ENCODE measurements at places on chromosomes 5 and 9.

DNA sequence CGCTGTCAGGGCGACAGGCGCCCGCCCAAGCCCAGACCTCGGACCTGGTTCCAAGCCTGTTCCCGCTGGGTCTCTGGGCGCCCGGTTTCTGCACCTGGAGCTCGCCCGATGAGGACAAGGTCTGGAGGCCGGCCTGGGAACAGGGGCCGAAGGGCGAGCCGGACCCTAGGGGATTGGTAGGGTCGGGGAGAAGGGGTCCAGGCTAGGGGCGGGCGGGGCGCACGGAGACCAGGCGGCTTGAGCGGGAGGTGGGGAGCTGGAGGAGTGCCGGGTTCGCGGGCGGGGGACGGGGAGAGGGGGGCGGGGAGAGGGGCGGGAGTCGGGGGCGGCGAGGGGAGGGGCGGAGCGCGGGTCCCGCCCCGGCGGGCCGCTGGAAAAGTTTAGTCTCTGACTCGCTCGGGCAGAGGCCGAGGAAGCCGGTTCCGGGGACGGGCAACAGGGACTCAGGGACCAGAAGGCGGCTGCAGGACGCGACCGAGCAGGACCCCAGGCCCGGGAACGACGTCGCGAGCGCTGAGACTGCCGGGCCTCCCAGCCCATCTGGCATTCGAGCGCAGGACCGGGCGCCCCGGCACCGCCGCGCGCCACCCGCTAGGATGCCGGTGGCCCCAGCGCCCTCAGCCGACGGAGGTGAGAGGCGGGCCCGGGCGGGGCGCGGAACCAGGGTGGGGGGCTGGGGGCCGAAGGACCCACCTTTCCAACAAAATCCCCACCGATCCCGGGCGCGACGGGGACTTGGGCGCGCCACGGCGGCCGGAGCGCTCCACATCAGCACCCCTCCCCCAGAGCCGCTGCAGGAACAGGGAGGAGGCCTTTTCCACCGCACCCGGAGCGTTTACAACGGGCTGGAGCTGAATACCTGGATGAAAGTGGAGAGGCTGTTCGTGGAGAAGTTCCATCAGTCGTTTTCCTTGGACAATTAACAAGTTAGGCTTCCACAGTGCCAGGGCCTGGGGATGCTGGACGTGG is at the start of gene S1PR3:
TSS of gene S1PR3 (plus strand) at position 403 of the 969 bp plus-strand sequence. CDS start 9,733 bp downstream, outside the sequence.
- DNase-seq: peak; percentile 85

GRCh38 chr9:75378926-75379325 is 290.6 kb downstream of the OSTF1 start:
- DNase-seq: no peak

- peak; percentile 43 for DNase-seq
These were observed 52.9 kb downstream of the GDNF start for GRCh38 chr5:37786862-37787519.

GRCh38 chr9:121790841-121791240 is 139.4 kb downstream of the DAB2IP start:
- DNase-seq: no peak

DNA sequence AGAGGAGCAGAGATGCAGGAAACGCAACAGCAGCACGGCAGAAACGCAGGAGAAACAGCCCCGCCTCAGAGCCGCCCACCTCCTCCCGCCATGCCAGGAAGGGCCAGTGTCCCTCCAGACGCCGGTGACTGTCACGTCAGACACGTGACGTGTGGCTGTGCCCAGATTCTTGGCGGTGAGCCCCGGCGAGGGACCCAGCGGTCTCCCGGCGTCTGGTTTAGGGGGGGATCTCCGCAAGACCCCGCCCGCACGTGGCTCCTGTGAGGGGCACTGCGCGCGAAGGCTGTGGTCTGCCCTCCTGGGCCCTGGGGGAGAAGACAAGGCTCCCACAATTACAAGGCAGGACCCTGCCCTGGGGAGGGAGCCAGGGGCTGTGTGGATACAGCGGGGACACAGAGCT is 2.4 kb upstream of the LCN8 start:
- DNase-seq: no peak

GRCh38 chr5:72465066-72465465 is 42.1 kb downstream of the ZNF366 start:
- DNase-seq: no peak

DNA sequence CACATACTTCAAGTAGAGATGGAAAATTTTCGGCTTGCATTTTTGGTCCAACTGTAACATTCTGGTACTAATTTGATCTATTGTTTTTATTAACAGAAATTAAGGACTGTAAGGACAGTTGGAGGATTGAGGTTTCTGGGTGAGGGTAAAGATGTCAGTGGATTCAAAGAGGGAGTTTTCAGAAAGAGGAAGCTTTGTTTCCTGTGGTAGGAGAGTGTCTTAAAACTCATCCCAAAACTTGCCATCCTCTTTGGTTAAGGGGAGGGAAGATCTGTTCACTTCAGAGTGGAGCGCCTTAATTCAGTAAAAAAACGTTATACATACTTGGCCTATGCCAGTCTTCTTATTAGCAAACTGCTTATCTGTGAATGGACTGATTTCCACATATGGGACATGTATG is 13.8 kb downstream of the CNTRL start:
- DNase-seq: no peak

- DNase-seq: no peak
These were observed 45.9 kb downstream of the FREM1 start for GRCh38 chr9:14864309-14864708.

GRCh38 chr5:109880907-109881685 is 191.4 kb downstream of the MAN2A1 start:
- DNase-seq: no peak

GRCh38 chr9:118290116-118290515 is 585.9 kb downstream of the TLR4 start:
- no peak for DNase-seq

DNA sequence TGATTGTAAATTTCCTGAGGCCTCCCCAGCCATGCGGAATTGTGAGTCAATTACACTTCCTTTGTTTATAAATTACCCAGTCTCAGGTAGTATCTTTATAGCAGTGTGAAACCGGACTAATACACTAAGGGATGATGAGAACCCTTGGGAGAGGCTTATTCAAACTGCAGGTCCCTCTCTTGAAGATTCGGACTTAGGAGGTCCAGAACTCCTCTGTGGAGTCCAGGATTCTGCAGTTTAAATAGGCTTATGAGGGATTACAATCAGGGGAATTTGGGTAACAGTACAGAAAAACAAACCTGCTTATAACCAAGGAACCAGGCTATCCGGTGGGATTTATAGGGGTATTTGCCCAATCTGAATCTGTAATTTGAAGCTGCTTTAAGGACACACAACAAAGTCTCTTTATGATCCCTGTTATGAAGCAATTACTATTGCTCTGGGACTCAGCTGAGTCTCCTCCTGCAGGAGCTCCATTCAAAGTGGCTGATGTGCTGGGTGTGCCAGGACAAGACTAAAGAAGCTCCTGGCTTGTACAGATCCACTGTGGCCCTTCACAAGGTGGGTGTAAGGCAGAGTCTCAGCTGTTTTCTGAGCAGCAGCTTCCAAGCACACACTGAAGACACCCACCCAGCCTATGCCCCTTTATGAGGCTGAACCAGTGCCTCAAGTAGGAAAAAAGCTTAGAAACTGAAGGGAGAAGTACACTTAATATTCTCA is 41.8 kb upstream of the LHFPL2 start:
- no peak for DNase-seq

DNA sequence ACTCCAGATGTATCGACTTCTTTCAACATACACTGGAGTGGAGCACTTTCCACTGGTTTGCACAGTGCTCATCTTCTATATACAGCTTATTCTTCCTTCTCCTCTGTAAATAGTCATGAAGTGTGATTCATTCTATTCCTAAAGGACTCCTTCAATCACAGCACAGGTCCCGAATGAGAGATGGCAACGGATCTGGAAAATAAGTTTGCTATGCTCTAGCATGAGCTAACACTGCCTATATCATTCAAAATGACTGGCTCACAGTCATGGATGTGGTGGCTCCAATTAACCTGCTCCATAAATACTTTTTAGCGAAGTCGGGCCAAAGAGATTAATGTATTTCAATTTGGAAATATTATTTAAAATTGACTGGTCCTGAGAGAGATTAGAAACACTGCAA is 272.1 kb upstream of the CDH6 start:
- DNase-seq: no peak

GRCh38 chr9:100933656-100934055 is 94.9 kb upstream of the PLPPR1 start:
- no peak for DNase-seq

DNA sequence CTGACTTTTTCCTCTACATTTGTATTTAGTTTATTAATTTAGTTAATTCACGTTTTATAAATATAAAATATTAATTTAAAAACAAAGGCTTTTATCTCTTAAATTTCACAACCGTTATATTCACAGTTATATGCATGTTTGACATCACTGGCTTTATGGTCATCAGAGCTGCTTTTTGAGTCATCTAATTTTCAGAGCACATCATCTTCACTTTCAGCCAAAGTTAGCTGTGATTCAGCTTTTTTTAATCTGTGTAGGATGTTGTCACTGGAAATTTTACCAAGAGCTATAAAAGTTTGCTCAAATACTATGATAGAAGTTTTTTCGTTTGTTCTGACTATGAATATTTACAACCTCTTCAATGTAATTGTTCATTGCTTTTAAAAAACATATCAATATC is 12.4 kb downstream of the CDC37L1 start:
- DNase-seq: no peak

GRCh38 chr5:15020736-15021135 is 149.2 kb upstream of the ANKH start:
- no peak for DNase-seq

DNA sequence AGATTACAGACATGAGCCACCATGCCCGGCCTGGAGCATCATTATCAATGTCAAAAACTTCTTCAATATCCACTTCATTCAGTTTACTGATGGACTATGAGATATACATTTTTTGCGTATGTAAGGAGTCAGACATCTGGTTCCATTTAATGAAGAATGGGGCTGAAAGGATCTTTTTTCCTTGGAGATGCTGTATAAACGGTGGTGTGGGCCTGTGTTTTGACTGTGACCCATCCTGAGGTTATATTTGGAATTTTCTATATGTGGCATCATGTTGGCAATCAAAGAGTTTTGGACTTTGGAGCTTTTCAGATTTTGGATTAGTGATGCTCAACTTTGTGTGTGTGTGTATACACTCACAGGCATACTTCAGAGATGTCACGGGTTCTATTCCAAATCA is 85.7 kb upstream of the FBXL17 start:
- DNase-seq: no peak

- no peak for DNase-seq
These were observed 2.1 kb downstream of the REEP5 start for GRCh38 chr5:112919972-112920371.

- no peak for DNase-seq
These were observed 1.4 kb downstream of the ZNF622 start for GRCh38 chr5:16464231-16464630.

DNA sequence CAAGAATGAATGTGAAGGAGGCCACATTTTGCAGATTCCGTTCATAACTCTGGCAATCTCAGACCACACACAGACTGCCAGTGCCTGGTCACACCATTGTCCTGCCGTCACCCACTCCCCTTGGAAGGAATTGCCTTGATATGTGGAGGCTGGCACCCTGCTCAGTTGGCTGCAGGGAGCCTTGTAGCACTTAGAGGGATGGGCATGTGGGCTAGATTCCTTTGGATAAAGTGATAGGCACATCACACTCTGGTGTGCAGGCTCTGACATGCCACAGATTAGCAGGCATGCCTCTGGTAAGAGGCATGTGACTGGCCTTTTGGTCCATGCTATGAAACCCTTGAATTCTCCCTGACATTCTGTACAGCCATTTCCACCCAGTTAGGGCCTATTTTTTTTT is 254.6 kb upstream of the PIK3R1 start:
- DNase-seq: no peak

DNA sequence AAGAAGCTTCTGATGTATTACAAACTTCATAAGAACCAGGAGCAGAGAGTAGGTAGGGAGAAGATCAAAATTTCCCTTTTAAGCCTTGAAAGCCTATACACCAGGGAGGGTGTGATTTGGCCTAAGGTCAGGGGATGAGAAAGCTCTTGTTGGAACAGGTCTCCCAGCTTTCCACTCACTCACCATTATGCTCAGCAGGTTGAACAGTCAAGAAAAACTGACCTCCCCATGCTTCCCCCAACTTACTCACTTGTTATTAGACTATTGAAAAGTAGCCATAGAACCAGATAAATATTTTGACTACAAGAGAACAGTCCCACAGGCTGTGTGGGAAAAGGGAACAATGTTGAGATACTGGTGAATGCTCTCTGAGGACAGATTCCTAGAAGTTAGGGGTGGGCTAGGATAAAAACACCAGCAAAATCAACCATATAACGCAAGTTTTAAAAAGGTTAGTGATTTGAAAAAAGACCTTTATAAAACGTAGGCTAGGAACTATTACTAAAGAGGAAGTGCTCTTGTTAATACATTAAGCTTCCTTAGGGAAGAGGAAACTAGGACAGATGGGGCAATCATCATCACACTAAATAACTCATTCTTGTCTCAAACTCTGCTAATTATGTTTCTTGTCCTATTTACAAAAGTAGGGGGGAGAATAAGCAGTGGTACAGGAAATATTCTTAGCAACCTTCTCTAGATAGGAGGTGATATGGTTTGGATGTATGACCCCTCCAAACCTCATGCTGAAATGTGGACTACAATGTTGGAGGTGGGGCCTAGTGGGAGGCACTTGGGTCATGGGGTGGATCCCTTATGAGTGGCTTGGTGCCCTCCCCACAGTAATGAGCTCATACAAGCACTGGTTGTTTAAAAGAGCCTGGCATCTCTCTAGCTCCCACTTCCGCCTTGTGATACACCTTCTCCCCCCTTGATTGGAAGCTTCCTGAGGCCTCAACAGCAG is 31.0 kb downstream of the PCDHGC5 start:
- DNase-seq: no peak

GRCh38 chr9:120694559-120694958 is 19.7 kb downstream of the MEGF9 start:
- no peak for DNase-seq

- DNase-seq: no peak
These were observed 49.0 kb upstream of the CKMT2 start for GRCh38 chr5:81183811-81184748.

GRCh38 chr5:133372293-133372937 is 239.9 kb downstream of the FSTL4 start:
- DNase-seq: no peak

DNA sequence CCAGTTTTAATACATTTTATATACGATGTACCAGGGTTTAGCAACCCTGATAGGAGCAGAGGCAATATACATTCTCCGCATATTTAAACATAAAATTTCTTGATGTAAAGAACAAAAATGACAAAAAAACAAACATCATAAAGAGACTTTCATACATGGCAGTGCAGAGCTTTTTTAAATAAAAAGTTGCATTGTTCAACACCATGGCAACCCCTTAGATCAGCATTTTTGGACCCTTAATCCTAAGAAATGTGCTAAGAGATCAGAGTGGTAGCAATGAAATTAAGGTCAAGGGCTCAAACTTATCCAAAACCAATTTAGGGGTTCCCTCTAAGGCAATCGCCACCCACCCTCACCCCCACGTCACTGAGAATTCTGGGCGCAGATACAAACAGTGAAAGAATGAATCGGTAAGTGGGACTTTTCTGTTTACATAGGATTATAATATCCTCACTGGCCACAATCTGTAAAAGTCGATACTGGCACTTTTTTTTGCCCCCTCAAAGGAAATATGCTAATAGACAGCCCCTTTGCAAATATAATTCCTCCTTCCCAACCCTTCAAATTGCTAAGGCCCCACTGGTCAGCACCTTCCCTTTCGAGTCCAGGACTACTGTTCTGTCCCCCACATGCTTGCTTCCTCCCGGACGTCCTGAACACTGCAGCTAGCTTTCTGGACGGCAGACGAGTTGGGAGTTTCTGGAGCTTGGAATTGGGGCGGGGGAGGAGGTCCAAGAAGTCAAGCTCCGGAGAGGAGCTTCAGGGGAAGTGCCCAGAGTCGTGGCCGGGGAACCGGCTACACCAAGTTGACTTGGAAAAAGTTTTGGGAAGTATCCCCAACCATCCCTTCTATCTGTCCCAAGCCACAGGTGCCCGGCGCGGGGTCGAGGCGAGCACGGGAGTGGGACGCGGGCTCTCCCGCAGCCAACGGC is 2.2 kb downstream of the GAS1 start:
- peak; percentile 15 for DNase-seq

Measured in AG08396 (cell line).